ENCODE measurements at places on chromosomes 1 and 21.

GRCh38 chr1:121546830-121547591 lies 362.2 kb downstream of the SRGAP2C start:
- DNase-seq: no peak

DNA sequence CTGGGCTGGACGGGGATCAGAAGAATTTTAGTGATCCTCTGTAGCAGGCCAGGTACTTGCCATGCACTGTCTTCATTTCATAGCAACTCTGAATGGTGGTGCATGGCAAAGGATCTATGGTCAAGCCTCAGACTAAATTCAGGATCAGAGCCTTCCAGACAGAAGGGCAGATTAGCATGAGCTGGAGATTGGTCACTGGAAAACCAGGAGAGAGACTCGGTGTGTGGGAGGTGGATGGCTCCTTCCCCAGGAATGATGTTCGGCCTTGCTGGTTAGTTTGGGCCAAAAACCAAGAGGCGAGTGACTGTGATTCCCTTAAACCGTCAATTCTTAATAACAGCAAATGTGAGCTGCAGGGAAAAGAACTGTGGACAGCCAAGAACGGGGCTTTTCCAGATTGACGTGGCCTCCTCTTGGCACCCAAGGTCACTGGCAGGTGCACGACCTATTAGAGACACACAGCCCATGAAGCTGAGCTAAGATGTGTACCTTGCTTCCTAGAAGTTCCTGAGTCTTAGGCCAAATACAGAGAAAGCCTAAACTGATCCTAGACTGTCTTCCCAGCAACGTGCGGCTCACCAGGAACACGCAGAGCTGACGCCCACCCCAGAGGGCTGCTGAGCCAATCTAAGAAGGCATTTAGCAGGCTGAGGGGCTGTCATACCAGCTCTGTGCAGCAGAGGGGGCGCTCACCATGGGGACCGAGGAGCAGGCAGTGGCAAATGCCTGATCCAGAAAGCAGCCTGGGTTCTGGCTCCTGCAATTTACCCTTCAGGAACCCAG lies 18.5 kb downstream of the ALDH4A1 start:
- DNase-seq: no peak

DNA sequence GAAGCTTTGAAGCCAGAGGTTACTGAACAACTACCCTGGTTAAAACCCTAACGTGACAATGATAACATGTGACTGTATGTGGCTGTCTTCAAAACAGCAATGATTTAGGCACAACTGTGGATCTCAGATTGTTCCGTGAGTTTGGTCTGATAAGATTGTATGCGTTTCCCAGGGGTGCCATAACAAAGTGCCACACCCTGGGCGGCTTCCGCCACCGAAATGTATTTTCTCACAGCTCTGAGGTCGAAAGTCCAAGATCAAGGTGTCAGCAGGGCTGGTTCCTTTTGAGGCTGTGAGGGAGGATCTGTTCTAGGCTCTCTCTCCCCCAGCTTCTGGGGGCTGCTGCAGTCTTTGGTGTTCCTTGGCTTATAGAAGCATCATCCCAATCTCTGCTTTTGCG lies 29.5 kb upstream of the ERG start:
- no peak for DNase-seq

- peak; percentile 26 for DNase-seq
Measured at GRCh38 chr21:32332463-32332951, 33.9 kb downstream of the MRAP start.

DNA sequence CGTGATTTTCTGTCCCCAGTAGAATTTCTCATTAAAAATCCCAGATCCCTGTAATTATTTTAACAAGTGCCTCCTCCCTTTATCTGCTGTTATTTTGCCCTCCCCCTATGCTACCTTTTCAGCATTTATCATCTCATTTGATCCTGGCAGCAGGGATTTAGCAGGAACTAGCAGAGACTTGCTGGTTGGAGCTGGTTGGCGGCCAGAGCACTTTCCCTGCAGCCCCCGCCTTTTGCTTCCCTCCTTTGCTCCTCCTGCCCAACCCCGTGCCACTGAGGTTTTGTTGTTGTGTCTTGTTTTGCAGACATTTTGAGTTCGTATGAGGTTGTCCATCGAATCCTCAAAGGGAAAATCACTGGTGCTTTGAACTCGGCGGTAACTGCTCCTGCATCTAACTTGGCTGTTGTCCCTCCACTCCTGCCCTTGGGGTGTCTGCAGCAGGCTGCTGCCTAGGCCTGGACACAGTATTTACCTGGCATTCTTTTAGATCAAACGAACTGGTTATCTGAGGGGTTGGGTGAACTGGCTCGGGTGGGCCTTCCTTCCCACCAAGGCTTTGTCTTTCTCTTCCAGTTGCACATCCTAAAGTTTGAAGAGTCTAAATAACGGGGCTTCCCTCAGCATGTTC lies 11.2 kb downstream of the UBE2Q1 start:
- no peak for DNase-seq

GRCh38 chr1:101312147-101312546 lies 75.3 kb downstream of the S1PR1 start:
- no peak for DNase-seq

GRCh38 chr1:45615885-45616284 lies 8.0 kb downstream of the CCDC17 start:
- DNase-seq: no peak

DNA sequence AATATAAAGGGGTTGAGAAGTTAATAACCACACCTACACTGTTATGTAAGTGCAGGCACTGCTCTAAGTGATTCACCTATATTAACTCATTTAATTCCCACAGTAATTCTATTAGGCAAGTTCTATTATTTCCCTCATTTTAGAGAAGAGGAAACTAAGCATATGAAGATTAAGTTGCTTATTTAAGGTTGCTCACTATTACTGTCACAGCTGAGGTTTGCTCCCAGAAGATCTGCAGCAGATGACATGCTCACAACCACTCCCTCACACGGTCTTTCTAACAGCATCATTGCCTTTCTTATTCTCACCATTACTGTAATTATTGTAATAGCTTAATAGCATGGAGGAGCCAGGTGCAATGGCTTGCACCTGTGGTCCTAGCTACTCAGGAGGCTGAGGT lies 196.4 kb upstream of the GREM2 start:
- no peak for DNase-seq

GRCh38 chr1:92872719-92873118 lies 40.9 kb downstream of the RPL5 start:
- DNase-seq: no peak

GRCh38 chr1:111448482-111448917 lies 556 bp downstream of the WDR77 start:
- no peak for DNase-seq

DNA sequence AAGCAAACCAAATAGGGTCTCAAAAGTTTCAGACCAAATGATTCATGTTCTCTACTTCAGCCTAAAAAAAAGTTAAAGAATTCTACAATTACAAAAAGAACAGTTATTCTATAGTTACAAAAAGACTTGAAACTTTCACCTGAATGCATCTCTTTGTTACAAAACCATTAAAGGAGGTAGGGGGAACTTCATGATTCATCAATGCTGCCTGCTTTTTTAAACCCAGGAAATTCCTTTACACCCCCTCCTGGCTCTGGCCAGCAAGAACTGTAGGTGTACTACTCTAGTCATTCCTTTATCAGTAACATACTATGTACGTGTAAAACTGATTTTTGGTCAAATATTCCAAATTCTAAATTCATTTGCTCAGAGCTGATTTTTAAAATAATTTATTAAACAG lies 5.0 kb downstream of the FAF1 start:
- DNase-seq: no peak

DNA sequence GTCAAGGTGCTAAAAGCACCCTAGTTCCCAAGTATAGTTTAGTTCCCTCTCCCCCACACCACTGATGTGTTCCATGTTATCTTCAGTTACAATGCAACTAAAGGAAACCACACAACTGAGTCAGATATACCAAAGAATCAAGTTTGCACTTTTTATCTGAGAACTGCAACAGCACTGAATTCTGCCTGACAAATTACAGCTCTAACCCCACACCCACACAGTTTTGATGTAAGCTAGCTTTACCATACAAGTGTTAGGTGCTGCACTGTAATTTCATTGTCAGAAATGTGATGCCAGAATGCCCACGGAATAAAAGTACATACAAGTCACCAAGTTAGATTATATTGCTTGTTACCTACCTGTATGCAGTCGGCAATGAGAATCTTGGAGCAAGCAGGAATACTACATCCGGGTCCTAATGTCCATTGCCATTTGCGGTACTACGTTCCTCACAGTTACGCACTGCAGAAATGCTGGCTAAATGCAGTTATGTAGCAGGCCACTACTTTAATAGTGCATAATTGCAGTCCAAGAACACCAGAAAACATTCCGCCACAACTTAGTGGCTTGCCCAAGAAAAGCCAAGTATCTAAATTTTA lies 12.1 kb downstream of the SFPQ start:
- no peak for DNase-seq

DNA sequence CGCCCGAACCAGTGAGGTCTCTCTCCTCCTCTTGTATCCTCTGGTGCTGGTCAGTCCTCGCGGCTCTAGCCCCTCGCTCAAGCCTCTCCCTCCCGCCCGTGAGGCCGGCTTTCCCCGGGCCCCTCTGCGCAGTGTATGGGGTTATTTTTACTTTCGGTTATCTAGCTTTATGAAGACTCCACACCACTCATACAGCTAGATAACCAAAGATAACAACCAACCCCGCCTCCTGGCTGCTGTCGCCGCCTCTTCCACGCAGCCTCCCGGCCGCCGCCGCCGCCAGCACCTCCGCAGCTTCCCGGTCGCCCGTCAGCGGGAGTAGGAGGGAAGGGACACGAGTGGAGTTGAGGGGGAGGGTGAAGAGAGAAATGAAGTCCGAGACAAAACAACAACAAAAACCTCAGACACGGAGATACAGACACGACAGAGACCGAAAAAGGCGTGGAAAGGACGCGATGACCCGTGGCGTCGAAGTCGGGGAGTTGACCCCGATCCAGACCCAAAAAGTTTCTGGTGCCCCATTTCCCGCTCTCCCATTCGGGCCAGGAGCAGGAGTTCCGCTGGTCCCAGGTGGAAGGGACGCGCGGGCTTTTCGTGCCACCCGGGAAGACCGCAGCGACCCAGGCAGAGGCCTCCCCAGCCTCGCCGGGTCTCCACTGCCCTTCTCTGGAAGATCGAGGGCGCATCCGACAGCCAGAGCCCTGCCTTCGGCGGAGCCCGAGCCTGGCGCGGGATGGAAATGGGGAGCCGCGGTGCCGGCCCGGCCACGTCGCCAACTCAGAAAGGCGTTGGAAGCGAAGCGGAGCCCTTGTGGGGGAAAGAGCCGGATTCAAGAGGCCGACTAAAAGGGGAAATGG lies 51.4 kb downstream of the RHBG start:
- no peak for DNase-seq

- no peak for DNase-seq
Measured at GRCh38 chr1:146035048-146035423, 13.5 kb upstream of the HJV start.

GRCh38 chr1:30378991-30379581 lies 344.3 kb downstream of the MATN1 start:
- no peak for DNase-seq

GRCh38 chr1:199357599-199357998 lies 669.9 kb upstream of the NR5A2 start:
- no peak for DNase-seq

GRCh38 chr1:67948151-67949080 lies 102.0 kb downstream of the DIRAS3 start:
- DNase-seq: no peak

DNA sequence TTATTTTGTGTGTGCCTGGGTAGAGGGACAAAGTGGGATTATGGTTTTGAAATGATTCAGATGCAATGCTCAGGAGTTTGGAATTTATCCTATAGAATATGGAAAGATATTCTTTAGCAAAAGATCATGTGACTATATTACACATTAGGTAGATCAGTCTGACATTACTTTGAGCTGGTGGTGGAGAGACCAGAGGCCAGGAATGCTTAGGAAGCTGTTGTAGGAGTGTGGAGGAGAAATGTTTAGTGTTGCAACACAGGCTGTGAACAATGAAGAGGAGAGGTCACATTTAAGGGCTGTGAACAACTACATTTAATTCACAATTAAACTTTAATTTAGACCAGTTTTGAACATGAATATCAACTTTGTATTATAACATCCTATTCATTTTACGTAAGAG lies 45.3 kb upstream of the PODN start:
- no peak for DNase-seq

DNA sequence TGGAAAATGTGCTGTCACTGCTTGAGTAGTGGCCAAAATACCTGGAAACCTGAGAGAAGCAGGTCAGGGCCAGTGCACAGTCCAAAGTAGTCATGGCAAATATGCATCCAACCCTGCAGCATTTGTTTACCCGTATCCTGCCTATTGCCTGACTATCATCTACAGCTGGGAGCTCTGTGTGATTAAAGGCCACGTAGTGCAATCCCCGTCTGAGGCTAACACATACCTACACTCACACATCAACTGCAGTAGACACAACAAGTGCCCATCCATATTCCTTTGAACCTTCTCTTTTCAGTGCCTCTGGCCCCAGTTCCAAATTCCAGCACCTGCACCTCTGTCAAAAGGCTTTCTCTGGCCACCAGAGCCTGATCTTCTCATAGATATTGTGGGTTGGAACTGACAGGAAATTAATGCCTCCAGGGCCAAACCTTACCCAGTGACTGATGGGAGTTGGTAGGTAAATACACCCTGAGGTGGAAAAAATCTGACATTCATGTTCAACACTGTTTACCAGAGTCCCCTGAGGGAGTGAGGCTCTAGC lies 383.0 kb downstream of the SETD4 start:
- DNase-seq: no peak
